ENCODE measurements at places on chromosomes 7 and 10. TPM values are rescaled to one million over a fixed set of nuclear protein-coding genes. Genes with fewer than 3 reads are reported as not detected.

Gene UPF2
- polyA plus RNA-seq: 36.1 TPM

Gene DIP2C
- 23.4 TPM for polyA plus RNA-seq

Gene RAB18
- 109 TPM for polyA plus RNA-seq

Gene ZNF282
- polyA plus RNA-seq: 28.9 TPM

Gene GNG11
- 28.7 TPM for polyA plus RNA-seq

Gene EBLN1
- polyA plus RNA-seq: not detected

Gene LBX1
- polyA plus RNA-seq: 0.03 TPM

Gene TLX1
- 0.09 TPM for polyA plus RNA-seq

Gene CYP26C1
- 0.07 TPM for polyA plus RNA-seq

DNA sequence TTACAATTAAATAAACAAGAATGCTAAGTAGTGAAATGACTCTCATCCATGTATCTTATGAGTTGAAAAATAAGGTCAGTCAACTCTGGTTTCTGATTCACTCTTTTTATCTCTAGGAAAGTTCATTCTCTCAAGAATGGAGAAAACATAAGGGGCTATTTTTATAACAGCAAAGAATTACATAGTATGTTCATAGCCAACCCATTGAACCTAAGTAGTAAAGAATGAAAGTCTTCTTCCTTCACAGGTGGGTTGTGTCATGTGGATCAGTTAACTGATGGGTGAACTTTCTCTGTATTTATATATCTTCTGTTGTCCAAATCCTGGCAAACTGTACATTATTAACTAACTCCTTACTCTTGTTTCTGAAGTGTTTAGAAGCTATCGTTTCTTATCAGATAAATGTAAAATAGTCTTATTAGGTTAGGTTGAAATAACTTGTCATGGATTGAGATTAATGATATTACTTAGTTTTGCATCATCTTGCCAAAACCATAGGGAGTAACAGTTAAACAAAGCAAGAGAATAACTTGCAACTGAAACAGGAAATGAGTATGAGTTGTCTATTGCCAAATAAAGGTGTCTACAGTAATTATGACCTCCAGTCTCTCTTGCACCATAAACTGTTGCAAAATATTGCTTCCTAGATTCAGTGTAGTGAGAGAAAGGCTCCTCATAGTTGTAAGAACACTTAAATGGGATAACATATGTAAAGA, 86.8 kb downstream of the ANKRD7 start:
- DNase-seq: no peak

DNA sequence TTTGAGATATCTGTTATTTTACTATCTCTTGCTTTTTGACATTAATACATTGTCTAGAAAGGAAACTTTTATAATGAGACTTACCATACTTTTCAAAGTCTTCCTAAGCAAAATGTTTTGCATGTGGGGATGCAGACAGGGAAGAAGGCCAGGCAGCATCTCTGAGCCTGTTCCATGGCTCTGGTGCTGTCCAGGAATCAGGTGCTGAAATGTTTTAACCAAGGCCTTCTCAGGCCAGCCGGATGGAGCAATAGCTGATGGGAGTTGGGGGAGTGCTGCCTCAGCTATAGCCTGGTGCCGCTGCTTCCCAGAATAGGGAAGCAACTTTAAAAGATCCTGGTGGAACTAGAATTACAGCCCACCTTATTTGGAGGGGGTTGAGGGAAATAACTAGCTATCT, 38.5 kb downstream of the CRTAC1 start:
- DNase-seq: peak; percentile 23

DNA sequence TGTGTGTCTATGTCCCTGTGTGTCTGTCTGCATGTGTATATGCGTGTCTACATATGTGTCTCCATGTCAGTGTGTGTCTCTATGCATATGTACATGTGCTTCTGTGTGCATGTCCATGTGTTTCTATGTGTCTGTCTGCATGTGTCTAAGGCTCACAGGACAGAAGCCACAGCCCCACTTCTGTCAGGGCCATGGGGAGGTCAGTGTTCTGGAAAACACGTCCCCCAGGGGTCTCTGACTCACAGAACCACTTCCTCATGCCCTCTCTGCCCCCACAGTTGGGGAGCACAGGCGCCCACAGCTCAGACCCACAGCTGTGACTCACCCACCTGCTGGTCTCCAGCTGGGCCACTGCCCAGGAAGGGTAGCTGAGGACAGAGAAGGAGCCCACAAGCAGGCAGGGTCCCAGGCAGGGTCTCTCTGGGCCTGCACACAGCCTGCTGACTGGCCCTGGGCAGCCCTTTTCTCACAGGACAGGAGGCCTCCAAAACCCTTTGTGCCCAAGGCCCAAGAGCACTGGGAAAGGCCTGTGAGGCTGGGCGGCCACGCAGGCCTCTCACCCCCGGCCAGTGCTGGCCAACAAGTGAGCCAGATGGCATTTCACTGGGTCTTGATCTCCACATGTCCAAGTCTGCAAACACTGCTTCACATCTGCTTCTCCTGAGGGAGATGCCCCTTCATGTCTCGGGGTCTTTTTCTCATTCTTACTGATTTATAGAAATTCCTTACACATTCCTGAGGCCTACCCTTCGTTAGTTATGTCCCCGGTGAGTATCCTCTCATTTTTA, 102.9 kb upstream of the FAM20C start:
- DNase-seq: no peak

- no peak for DNase-seq
Measured at GRCh38 chr10:33336582-33337325, 2.3 kb upstream of the NRP1 start.

GRCh38 chr7:23469150-23469960, 936 bp downstream of the IGF2BP3 start:
- no peak for DNase-seq

DNA sequence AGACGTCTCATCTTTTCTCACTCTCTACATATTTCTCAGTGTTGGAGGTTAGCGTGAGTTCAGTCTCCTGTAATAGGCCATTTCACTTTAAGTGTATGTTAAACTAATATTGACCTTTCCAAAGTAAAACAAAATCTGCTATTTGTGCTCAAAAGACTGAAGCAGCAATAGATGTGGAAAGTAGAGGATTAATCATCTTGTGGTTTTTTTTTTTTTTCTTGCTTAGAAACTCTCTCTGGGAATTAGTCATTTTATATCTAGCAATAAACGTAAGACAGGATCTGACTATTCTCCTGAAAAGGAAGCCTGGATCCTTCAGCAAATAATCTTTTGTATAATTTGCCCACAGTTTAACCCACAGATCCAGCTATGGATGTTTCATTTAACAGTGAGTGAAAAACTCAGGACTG, 81.7 kb downstream of the NRP1 start:
- DNase-seq: no peak

- no peak for DNase-seq
Measured at GRCh38 chr7:11767148-11767547, 64.8 kb downstream of the THSD7A start.

GRCh38 chr10:4051641-4052151, 266.7 kb upstream of the KLF6 start:
- DNase-seq: no peak

DNA sequence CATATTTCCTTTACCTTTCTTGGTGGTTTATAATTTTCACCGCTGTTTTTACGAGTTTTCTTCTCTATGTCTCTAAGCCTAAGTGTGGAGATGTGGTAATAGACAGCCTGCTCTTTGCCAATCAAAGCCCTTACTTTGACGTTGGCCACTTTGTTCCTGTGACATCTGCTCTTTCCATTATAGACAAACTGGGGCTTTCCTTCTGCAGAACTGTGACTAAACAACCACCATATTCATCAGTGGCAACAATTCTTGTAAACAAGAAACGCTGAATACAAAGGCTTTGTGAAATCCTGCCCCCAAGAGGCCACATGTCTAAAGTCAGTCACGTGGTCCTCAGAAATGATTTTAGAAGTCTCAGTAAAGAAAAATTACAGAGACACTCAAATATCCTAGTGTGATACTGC, 59.6 kb upstream of the CAPZA2 start:
- no peak for DNase-seq

DNA sequence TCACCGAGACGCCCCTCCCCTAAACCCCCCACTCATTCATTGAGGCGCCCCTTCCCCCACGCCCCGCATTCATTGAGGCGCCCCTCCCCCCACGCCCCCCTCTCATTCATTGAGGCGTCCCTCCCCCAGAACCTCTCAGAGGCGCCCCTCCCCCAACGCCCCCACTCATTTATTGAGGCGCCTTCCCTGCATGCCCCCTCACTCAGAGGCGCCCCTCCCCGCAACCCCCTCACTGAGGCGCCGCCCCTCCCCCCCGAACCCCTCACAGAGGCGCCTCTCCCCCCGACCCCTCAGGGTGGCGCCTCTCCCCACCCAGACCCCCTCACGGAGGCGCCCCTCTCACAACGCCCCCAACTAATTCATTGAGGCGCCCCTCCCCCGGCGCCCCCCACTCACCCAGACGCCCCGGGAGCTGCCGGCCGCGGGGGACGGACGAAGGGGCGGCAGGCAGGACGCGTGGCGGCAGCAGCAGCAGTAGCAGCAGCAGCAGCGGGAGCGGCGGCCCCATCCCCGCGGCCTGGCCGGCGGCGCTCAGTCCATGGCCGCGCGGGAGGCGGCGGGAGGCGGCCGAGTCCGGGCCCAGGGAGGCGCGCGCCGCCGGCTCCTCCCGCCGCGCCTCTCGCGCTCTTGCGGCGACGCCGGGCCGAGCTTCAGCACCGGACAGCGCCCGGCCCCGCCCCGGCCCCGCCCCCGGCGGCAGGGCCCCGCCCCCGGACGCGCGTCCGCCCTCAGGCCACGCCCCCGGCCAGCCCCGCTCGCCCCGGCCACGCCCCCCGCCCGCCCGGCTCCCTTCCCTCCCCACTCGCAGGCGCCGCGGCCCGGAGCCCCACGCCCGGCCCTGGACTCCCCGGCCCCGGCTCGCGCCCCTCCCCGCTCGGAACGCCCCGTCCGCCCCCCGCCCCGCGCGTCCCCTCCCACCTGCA, at the start of gene PTPRN2:
Gene PTPRN2, minus strand, starts transcription at position 662 of the 923 bp plus-strand sequence.
- DNase-seq: no peak

- no peak for DNase-seq
Measured at GRCh38 chr10:35668865-35669650, 27.0 kb upstream of the FZD8 start.

DNA sequence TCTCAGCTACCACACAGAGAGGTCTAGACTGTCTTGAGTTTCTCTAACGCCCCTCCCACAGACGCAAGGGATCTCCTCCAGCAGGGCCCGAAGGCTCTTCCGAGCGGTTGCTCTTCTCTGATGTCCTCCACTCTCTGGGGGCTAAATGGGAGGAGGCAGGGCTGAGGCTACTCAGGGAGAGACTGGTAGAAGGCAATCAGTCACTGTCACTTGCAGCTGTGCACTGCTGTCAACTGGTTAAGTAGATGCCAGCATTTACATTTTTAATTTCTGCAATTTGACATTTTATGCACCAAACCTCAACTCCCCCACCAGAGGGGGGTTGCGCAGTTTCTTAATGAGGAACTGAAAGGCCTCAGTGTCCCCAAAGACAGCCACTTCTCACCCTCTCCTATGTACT, 442.8 kb downstream of the PLXNA4 start:
- no peak for DNase-seq

DNA sequence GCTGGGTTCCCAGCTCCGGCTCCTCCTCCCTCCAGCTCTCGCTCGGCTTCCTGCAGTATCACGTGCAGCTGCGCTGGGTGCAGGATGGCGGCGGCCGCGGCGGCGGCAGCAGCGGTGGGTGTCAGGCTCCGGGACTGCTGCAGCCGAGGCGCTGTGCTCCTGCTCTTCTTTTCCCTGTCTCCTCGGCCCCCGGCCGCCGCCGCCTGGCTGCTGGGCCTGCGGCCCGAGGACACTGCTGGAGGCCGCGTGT, at the start of gene CNNM1:
Gene CNNM1, plus strand, starts transcription at position 53 of the 250 bp plus-strand sequence. Its CDS starts 32 bp downstream, at position 85.
- no peak for DNase-seq

- no peak for DNase-seq
Measured at GRCh38 chr10:72981882-72982529, 27.4 kb upstream of the PLA2G12B start.

DNA sequence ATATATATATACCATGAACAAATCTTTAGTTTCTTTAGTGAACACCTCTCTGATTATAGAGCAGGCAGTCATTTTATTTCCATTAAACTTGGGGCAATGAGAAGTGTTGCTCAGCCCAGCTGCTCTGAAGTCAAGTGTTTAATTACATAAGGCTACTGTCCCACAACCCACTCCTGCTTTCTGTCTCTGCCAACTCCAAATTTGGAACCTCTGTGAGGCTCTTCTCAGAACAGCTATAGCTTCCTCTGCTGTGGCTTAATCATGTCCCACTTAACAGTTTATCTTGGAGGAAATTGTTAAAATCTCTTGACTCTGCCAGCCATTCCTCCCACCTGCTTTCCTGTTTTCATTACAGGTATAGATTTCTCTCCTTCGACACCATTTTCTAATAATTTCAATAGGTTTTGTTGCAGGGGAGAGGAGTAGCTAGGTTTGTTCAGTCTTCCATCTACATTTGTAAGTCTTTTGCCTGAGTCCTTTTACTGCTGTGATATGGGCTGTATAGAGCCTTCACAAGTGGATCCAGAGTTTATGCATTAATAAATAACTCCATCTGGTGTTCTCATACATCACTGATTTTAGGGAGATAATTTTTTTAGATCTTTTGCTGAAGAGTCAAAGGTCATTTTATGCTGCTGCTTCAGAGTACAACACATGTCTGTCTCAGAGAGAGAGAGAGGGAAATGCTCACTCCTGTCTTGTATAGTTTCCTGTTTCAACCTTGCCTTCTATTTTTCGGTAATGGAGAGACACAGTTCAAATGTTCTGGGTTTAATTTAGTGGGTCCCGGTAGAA, 170.4 kb downstream of the WNT2 start:
- no peak for DNase-seq

GRCh38 chr7:95798401-95798930, 26.1 kb downstream of the DYNC1I1 start:
- DNase-seq: no peak

DNA sequence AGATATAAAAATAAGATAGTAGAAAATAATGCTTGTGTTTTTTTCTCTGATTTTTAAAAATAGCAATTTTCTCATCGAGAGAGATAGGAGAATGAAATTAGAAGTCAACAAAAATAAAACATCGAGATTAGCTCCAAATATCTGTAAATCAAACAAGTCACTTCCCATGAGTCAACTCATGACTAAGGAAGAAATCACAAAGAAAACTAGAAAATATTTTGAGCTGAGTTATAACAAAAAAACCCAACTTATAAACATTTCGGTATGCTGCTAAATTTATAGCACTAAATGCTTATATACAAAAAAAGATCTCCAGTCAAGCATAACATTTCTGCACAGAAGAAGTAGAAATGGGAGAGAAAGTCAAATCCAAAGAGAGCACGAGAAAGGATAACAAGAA, 140.1 kb downstream of the ITGA8 start:
- no peak for DNase-seq

GRCh38 chr7:88346357-88346756, 39.7 kb upstream of the STEAP4 start:
- no peak for DNase-seq

DNA sequence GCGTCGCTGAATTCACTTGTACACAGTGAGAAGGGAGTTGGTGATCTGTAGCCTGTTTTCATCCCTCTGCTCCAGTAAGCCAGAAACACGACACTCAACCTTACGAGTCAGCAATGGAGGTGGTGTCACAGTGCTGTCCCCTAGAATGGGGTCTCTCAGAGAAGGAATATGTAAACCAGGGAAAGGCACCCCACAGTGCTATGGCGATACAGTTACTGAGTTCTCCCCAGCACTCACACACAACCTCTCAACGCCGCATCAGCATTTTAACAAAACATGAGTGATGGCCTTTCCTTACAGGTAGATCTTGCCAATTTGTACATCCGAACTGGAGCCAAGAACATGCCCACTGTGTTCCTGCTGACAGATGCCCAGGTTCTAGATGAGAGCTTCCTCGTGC, 196.3 kb downstream of the CDCA7L start:
- DNase-seq: no peak
